ENCODE measurements at places on chromosomes 16 and 17.

DNA sequence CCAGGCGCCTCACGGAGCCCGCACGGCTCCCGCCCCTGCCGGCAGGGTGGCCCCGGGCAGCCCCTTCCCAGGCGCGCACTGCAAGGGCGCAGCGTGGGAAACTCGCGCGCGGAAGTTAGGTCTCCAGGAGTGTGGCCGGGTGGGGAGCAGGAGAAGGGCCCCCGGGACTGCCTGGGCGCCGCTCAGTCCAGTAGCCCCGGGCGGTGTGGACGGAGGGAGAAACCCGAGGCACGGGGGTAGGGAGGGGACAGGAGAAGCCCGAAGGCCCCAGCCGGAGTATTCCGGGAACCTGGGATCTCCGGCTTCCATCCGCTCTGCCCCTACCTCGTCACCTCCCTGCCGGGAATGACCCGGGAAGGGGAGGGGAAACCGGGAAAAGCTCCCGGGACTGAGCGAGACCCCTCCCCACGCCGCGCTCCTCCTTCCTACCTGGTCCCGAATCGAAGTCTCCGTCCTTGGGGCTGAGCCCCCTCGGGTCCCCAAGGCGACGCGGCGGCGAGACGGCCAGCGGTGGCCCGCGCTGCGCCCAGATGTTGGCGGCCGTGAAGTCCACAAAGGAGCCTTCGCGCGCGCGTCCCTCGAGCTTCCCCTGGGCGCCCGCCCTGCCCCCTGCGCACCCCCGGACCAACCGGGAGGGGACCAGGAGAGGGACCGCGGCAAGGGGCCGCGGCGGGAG lies 418 bp downstream of the SOCS3 start:
- peak; percentile 44 for DNase-seq

DNA sequence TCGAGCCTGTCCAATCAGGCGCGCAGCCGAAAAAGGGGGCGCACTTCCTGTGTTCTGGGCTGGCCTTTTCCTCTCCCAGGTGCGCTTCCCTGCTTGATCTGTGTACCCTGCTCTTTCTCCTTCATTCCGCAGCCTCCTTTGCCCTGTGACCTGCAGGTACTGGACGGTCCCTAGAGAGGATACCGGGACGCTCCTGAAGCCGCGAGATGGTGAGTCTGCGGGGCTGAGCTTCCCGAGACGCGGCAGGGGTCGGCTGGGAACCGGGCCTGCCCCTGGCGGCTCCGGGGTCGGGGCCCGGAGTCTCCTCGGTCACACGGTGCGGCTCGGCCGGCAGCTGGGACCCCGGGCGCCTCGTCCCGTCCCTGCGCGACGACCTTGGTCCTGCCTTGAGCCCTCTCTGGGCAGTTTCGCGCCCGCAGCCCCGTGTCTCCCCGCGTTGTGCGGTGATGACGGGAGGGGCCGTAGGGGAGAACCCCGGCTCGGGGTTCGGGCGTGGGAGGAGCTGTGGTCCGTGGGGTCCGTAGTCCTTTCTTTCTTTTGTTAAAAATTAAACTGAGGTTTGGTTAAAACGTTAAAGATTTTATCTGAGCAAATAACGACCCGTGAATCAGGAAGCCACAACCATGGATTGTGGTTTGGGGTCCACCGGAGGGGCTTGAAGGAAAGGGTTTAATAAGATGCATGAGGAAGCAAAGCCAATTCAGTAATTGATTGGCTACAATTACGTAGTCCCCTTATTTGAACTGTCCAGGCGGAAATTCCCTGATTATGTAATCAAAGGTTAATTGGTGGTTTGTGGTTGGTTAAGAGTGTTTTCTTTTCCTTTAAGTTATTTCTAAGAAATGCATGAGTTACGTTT lies 172.8 kb upstream of the ZNF267 start:
- DNase-seq: peak; percentile 90

GRCh38 chr17:14919631-14920213 lies 345.4 kb downstream of the PMP22 start:
- no peak for DNase-seq

- no peak for DNase-seq
These were observed 51.7 kb downstream of the RPH3AL start for GRCh38 chr17:300881-301280.

GRCh38 chr16:29765167-29766032 lies 12.7 kb upstream of the ZG16 start:
- no peak for DNase-seq

GRCh38 chr17:71502443-71502842 lies 618.4 kb upstream of the SOX9 start:
- no peak for DNase-seq

GRCh38 chr16:82657786-82658185 lies 31.0 kb downstream of the CDH13 start:
- no peak for DNase-seq

DNA sequence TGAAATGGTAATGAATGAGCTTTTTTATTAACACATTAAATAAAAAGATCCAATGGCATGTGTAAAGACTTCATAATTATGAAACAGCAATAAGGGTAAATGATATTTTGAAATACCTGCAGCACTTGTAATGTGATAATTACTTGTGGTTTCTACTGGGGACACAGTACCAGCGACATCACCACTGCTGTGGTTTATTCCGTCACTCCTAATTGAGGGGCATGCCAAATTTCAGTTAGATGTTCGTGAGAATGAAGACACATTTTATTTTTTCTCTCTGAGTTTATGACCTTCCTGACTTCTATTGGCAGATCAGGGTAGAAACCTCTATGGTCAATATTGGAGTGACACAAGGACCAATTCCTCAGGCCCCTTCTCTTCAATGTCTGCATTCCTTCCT lies 131.9 kb upstream of the XYLT1 start:
- no peak for DNase-seq

- no peak for DNase-seq
These were observed 769.0 kb downstream of the KCNJ2 start for GRCh38 chr17:70938336-70938735.

GRCh38 chr17:66533572-66533971 lies 231.2 kb downstream of the PRKCA start:
- no peak for DNase-seq

DNA sequence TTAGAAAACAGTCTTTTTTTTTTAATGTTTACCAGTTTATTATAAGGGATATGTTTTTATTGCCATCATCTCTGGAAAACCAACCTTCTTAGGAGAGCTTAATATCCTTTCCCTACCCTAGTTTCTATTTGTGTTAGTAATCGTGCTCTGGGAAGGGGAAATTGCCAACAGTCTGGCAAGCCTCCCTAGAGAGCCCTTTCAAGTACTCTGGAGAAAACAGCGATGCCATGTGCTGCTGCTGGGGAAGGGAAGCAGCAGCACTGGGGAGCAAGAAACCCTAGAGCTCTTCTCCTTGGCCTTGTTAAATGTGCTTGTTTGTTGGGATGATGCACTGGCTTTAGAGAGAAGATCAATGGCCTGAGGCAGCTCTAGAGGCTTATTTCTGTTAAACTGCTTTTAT lies 10.3 kb downstream of the RETREG3 start:
- DNase-seq: no peak

- no peak for DNase-seq
These were observed 14.4 kb downstream of the KIF2B start for GRCh38 chr17:53837131-53837530.

GRCh38 chr17:6374761-6375312 lies 60.1 kb downstream of the AIPL1 start:
- DNase-seq: no peak

- no peak for DNase-seq
These were observed 2.8 kb upstream of the PITPNM3 start for GRCh38 chr17:6558932-6559752.

- no peak for DNase-seq
These were observed 500.0 kb upstream of the SALL1 start for GRCh38 chr16:51651061-51651466.

- DNase-seq: no peak
These were observed 476 bp upstream of the LPCAT2 start for GRCh38 chr16:55508271-55508921.

DNA sequence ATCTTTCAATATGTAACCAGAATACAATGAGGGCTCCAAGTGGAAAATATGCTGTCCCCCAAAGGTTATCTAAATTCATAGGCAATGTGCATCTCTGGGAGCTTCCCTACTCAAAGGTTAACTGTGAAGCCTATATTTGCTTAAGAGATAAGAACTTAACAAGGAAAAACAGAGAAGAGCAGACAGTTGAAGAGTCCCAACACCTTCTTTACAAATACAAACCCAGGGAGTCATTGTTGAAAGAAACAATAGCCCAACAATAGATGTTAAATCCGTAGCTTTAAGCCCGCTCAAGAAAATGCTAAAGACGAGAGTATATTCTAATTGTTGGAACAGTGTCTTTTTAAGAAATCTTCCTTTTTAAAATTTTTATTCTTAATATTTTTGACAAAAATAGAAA lies 87.8 kb downstream of the CDH8 start:
- no peak for DNase-seq

- no peak for DNase-seq
These were observed 10.2 kb downstream of the CDH5 start for GRCh38 chr16:66376577-66377305.

- no peak for DNase-seq
These were observed 9.3 kb upstream of the MRTFB start for GRCh38 chr16:14061732-14062259.

DNA sequence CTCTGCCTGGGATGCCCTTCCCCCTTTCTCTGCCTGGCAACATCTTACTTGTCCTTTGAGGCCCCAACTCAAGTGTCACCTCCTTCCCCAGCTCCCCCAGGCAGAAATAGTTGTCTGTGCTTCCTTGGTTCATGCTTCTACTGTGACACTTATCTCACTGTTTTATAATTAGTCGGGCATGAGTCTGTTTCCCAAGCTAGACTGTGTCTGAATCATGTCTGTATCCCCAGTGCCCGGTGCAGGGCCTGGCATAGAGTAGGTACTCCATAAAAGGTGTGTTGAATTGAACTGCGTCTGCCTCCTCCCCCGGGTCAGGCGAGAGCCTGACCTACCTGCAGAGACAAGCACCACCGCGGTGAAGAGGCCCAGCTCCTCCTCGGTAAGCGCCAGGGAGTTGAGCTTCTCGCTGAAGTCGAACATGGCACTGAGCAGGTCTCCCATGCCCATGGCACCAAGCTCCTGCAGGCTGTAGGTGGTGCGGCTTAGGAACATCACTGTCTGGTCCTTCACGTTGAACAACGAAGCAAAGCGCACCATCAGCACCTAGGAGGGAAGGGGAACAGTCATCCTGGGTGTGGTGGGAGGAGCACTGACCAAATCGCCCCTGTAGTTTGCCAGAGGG lies 6.7 kb downstream of the NR1D1 start:
- no peak for DNase-seq

- no peak for DNase-seq
These were observed 218.7 kb upstream of the AXIN2 start for GRCh38 chr17:65780111-65780510.

DNA sequence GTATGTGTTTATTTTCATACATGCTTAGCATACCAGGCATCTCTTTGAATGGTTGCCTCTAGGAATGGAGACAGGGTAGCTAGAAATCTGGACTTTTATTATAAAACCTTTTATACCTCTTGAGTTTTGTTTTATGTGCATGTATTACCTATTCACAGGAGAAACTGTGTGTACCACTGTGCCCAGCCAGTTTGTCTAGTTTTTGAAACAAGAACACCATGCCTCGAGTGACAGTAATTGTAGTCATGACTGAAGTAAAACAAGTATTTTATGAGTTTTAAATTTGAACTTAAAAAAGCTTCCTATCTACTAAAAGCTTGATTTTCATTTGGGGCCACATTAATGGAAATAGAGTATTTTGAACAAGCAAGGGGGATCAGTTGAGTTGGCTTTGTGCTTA lies 57.4 kb downstream of the SNTB2 start:
- DNase-seq: no peak

DNA sequence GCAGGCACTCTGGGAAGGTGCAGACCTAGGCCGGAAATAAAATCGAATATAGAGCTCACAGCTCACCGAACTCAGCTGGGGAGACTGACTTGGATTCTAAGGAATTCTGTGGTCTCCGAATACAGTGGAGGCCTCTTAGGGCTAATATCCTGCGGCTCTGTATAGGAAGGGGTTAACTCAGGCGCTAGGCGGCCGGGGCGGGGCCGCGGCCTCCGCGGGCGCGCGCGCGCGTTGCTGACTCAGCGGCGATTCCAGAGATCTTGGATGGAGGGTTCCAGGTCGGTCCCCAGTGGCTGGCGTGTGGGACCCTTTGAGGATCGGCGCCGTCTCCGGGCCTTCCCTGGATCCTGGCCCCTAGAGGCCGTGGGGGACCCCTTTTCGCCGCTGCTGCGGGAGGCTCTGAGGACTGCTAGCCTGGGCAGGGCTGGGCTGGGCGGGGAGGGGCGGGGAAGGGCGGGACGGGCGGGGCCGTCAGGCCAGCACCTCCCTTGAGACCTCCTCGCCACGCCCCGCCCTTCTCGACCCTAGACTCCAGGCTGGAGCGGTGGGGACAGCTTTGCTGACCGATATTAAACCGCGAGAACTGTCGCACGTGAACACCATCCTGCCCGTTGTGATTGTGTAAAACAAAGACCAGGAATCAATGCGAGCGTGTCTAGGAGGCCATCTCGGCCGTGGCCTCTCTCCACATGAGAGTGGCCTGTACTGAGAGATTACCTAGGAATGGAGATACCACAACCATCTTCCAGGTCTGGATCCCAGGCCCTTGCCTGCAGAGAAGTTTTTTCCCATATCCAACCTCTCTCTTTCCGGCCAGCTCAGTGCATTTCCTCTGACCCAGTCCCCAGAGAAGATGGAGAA lies 1.4 kb upstream of the PLEKHH3 start:
- DNase-seq: peak; percentile 77

DNA sequence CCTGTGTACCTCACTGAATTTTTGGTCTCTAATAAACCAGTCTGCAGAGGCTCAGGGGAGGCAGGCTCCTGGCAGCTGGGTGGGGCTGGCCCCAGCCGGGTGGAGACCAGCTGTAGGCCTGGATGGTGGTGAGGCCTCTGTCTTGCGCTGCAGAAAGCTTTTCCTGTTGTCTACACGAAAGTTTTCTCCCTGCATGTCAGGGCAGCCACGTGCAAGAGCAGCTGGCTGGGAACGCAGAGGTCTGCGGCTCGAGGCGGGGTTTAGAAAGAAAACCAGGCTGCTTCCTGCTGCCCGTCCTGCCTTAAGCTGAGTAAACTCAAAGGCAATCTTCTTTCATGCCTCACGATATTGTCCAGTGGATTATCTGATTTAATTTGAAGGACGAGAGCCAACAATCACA lies 2.4 kb downstream of the SERPINF1 start:
- peak; percentile 65 for DNase-seq

DNA sequence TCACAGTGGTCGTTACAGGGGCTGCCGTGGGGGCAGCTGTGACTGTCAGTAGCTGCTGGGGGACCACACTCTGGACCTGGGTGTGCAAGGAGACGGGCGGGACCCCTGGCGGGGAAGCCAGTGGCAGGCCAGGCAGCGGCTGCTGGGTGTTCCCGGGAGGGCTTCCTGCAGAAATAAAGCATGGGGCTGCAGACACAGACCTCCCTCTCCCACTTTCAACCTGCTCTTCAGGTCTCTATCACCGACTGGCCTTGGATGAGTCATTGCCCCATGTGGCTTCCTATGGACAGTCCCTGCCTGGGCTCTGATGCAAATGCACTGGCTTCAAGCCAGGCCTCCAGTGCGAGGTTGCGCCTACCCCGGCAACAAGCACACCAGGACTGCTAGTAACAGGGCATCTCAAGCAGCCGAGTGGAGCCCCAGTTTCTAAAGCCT lies 17.2 kb downstream of the SREBF1 start:
- DNase-seq: peak; percentile 60

GRCh38 chr17:19298569-19299213 lies 61.5 kb downstream of the EPN2 start:
- DNase-seq: no peak
